ENCODE measurements at places on chromosomes 3 and 15.

DNA sequence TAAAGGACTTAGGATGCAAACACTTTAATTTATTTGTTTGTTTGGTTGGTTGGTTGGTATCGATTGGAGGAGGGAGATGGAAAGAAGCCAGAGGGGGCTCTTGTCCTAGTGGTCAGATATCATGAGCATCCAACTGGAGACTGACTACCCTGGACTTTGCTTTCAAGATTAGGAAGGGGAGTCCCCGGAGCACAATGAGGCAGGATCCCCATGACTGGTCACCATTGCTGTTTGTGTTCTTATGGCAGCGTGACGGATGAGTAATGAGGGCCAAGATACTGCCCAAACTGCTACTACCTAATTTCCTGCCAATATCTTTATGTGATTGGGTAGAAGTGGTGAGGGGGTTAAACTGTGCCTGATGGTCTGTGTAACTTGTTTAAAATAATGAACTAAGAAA, 354.6 kb upstream of the ROPN1 start:
- DNase-seq = no peak

DNA sequence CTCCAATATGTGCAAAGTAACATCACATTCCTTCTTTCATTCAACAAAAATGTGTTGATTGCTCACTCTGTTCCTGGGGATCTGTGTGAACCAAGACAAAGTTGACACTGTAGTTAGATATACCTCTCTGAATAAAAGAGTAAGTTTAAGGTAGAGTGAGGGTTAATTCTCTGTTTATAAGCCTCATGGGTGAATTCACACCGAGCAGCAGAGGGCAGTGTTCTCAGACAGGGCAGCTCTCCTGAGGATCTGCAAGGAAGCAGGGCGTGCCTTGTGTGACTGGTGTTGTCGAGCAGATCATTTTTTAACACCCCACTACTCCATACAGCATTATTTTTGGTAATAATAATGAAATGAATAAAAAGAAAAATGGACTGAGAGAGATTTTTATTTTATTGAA, 34.4 kb downstream of the PAQR9 start:
- peak; percentile 43 for DNase-seq

GRCh38 chr15:42090781-42091180, 3.6 kb downstream of the PLA2G4D start:
- DNase-seq = no peak

GRCh38 chr3:51388286-51389029, 2.6 kb upstream of the RBM15B start:
- no peak for DNase-seq

- DNase-seq = no peak
These were observed 15.6 kb downstream of the CYP19A1 start for GRCh38 chr15:51322621-51323296.

- DNase-seq = no peak
These were observed 33.9 kb downstream of the RNU5B-1 start for GRCh38 chr15:65338366-65338765.

DNA sequence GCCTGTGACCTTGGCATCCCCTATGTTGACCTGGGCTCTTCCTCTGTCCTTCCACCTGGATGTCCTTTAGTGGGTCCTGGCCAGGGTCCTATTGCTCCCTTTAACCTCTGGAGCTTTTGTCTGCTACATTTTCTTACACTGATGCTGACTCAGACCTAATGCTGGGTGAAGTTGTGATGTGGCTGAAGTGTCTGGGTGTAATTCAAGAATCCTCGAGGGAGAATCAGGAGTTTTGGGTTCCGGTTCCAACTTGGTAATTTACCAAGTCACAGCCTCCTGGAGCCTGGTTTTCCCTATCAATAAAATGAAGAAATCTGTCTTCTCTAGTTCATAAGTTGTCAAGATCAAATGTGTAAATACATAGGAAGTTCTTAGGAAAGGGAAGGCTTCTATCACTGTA, 25.6 kb downstream of the CEP19 start:
- DNase-seq = no peak

DNA sequence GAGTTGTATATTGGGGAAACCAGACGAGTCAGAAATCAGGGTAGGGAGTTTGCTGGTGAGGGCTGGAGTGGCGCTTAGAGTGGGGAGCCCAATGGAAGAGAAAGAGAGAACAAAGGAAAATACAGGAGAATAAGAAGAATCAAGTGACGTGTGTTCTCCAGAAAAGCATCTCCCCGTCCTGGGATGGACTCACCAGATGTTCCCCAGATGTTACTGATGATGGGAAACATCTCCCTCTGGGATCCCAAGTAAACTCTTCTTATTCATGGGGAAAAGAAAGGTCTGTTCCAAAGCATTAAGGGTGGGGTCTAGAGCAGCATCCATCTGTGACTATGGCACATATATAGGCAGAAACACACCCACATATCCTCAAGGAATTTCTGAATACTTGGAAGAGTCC, 3.0 kb upstream of the CSRNP1 start:
- no peak for DNase-seq

DNA sequence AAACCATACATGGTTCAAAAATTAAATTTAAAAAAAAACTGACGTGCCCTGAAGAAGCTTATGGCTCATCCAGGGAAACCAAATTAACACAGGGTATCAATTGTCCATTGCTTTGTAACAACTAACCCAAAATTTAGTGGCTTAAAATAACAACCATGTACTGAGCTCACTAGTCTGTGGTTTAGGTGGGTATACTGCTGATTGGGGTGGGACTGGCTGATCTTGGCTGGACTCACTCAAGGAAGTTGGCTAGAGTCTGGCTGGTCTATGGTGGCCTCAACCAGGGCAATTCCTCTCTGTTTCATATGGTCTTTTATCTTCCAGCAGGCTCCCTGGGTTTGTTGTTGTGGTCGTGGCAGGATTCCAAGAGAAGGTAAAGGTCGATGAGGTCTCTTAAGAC, 14.1 kb upstream of the EDC3 start:
- DNase-seq = no peak

DNA sequence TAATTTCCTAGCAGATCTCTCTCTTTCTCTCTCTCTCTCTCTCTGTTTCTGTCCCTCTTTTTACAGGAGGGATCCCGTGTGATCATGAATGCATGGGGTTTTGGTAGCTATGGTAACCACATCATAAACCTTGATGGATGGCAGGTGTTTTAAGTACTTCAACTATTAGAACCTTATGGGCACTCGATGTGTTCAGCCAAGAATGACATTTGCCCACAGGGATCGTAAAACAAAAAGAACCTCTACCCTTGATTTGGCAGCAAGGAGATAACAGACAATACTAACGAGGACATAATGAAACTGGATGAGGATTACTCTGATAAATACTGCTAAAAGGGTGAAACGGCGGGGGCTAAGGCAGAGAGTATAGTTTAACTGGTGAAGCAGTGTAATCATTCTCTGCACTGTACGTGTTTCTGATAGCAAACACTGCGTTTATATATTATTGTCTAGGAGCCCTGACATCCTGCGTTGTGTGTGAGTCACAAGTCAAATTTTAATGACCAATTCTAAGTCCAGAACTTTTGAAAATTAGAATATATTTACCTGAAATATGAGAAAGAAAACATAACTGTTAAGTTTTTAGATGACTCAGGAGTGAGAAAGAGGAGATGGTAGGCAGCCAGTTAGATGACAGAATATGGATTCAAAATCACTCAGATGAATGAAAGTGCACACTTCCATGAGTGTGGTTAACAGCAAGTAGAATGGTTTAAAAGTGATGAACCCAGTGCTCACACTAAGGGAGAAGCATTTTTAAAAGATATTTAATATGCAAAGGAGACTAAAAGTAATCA, 80.3 kb downstream of the OTOL1 start:
- DNase-seq = no peak

DNA sequence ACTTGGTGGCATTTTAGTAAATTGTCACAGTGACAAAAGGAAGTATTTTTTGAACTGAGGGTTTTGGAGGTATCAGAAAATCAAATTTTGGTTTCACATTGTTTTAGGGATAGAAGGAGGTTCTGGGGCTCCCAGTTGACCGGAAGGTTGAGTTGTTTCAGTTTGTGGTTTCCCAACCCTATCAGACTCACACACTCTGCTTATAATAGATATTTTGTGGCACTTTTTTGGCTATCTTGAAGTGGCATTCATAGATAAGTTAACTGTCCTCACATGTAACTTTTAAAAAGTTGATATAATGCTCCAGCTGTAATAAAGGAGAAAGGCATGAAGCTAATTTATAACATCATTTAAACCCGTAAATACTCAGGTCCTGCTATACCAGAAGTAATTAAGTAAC, 12.8 kb downstream of the ARMC8 start:
- DNase-seq = no peak

DNA sequence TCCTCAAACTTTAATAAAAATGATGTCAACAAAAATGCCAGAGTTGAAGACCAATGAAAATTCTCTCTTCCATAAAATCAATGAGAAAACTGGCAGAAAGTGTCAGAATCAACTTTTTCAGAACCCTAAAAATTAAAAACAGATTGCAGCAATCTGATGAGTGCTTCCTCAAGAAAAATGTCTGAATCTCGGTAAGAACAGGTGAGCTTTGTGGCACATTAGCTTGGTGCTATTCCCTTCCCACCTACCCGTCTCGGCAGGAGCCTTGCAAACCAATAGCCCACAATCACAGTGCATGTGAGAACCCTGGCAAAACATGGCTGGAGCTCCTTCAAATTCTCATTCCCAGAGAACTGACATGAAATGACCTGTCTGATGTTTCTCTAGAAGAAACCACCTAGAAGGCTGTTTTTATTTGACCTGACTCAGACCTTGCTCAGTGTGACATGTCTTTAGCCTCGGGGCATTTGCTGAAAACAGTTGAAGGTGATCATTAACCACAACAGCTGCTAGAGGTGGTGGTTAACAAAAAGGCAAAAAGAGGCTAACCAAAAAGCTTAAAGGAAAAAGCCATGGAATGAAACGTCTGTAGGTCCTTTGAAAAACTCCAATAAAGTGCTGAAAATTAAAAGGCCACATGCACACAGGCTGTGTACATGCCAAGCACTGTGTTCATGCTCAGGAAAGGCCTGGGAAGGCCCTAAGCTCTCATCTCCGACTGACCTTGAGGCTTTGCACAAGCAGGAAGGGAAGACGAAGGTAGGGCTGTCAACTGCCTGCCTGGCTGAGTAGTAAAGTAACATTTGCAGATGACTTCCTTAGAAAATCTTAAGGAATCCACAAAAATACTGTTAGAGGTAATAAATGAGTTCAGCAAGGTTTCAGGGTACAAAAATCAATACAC, 253.0 kb upstream of the NSMCE3 start:
- no peak for DNase-seq

DNA sequence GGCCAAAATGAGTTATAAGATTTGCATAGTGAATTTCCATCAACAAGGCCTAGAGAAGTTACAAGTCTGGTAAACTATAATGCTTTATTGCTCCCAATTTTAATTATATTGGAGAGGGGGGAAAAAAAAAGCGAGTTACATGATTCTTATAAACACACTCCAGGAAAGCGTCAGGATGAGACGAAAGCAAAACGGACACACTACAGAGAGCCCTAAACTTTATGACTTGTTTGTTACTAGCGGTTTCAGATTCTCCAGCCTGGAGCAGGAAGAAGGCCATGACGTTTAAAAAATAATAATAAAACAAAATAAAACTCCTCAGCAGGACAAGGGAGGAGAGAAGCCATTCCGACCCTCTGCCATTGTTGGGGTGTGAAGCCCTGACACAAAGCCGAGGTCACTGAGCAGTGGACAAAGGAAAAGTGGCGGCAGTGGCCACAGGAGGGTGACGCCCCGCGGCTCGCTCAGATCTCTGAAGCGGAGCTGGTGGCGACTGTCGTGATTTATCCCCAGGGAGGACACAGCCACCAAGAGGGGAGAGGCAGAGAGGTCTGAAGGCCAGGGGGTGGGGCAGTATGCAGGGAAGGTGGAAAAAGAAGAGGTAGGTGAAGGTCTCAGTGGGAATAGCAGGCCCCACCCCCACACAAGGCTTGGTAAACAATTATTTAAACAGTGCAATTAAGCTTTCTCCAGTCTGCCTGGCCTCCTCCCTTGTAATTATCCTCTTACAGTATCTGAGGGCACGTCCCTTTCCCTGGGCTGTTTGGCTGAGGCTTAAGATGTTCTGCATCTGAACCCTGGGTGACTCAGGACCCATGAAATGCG, 45.3 kb downstream of the ADAMTS9 start:
- DNase-seq = no peak

DNA sequence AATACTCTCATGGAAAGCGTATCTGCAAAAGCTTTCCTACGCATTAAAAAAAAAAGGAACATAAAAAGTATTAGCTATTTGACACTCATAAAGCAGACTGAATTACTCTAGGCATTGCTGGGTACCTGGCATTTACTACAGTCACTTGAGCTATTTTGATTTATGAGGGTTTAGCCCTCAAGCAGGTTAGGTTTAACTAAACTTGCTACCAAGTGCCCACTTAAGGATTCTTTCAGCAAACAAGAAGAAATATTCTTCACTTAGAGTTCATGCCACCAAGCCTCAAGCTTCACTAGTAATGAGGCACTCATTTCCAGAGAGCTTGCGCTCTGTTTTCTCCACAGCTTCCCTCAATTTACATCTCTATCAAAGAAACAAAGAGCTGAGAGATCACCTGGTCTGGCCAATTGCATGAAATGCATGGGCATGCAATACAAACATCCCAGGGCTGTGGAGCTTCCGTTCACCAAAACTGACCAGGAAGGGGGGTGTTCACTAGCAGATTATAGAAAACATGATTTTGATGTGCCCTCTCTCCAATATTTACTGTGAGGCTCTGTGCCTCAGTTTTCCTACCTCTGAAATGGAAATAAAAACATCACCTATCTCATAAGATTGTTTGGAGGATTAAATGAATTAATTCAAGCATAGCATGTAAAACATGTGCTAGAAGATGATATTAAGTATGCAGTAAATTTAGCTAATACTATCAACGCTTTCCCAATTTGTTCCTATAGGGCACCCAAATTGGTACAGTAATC, 217.3 kb downstream of the RORA start:
- DNase-seq = no peak

- DNase-seq = no peak
These were observed 252.2 kb downstream of the FAM43A start for GRCh38 chr3:194937882-194938321.

GRCh38 chr3:28972921-28973320, 307.9 kb upstream of the RBMS3 start:
- no peak for DNase-seq

- no peak for DNase-seq
These were observed 20.7 kb downstream of the TCAIM start for GRCh38 chr3:44359146-44359751.

DNA sequence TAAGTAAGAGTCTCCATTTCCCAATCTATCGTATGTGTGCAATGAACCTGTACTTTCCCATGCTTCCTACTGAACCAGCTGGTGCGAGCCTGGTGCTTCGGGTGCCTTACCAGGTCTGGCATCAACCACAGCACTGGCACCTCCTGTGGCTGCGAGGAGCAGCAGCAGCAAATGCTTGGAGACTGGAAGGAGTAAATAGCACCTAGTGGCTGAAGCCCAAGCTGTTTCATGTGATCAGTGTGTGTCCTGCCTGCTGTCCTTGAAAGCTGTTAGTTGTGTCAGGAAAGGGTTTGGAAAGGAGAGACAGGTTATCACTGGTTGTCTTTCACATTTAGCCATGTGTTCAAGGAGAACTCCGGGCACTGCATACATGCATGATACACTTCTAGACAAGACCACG, 31.8 kb downstream of the PCOLCE2 start:
- DNase-seq = no peak

- DNase-seq = no peak
These were observed 3.9 kb downstream of the VWA5B2 start for GRCh38 chr3:184233127-184233843.

- no peak for DNase-seq
These were observed 232.1 kb downstream of the NECTIN3 start for GRCh38 chr3:111303760-111304159.

GRCh38 chr3:170840291-170840859, 29.6 kb downstream of the RPL22L1 start:
- DNase-seq = no peak

Measured in activated naive CD4-positive, alpha-beta T cell treated with Interleukin-2 at 50 U/mL for 16 hours (primary cell).